ENCODE measurements at places on chromosomes 6 and 20.

GRCh38 chr6:105929626-105930025, 156.5 kb upstream of the PRDM1 start:
- no peak for DNase-seq

DNA sequence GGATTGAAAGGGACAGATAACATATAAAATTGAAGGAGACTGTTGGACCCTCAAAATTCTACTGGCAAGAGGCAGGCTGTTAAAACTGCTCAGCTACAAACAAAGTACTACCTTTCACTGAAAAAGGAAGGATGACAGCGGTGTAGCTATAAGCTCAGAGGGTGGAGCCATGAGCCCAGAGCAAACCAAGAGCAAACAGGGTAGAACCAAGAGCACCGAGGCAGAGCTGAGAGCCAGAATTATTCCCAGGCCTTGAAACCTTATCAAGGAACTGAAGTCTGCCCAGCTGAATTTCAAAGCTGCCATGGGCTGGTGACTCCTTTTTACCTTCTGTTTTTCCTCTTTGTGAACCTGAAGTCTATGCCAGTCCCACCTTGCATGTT, 74.7 kb upstream of the SLC4A11 start:
- DNase-seq, result peak; percentile 16

DNA sequence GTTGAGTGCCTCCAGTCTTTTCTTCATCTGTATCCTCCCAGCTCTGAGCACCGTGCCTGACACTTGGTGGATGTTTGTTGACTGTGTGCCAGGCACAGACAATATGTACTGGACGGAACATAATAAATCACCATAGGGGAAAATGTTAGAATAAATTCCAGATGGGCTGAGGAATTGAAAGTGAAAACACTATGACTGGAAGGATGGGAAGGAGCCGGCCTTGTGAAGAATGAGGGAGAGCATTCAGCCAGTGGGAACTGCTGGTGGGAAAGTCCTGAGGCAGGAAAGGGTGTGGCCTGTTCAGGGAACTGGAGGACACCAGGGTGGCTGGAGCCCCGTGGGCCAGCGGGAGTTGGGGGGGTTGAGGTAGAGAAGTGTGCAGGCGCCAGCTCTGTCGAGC, 75.4 kb downstream of the MTHFD1L start:
- no peak for DNase-seq

- no peak for DNase-seq
Measured at GRCh38 chr20:60341062-60341461, 382.8 kb downstream of the CDH26 start.

- peak; percentile 63 for DNase-seq
Measured at GRCh38 chr6:79713701-79714322, 82.7 kb downstream of the SH3BGRL2 start.

DNA sequence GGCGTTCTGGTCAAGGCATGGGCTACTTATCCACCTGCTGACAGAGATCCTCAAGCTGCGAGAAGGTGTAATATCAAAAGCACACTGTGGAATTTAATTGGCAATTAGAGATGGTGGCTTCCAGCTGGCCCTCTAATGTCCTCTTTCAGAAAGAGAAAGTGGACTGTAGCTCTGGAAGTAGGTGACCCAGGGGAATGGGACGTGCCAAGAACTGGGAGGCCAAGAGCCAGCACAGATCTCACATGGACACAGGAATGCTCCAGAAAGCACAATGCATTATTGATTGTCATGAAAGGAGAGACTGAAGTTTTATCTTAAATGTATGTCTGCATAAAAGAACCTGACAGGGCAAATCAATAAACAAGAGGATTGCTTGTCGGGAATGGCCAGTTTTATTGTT, 198.6 kb upstream of the CDH4 start:
- no peak for DNase-seq

DNA sequence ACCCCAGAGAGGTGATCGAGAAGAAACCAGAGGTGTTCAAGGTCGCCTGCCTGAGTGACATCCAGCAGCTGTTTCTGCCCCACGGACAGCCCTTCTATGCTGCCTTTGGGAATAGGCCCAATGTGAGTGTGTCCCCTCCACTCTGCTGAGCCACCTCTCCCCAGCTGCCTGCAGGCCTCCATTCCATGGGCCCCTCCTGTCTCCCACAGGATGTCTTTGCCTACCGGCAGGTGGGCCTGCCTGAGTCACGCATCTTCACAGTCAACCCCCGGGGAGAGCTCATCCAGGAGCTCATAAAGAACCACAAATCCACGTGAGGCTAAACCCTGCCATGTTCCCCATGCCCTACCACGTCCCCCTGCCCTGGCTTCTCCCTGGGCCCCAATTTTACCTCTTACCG, 8.4 kb downstream of the EMILIN3 start:
- no peak for DNase-seq

- DNase-seq, result peak; percentile 81
Measured at GRCh38 chr20:46011631-46012482, 3.1 kb downstream of the MMP9 start.

DNA sequence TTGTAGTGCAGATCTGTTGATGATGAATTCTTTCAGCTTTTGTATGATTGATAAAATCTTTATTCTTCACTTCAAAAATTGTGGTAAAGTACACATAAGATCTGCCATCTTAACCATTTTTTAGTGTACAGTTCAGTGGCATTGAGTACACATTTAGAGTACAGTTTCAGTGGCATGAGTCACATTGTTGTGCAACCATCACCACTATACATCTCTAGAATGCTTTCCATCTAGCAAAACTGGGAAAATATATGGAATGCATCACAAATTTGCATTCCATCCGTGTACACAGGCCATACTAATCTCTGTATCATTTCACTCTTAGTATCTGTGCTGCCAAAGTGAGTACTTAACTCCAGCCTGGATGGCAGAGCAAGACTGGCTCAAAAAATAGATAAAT, 28.7 kb downstream of the SIRPD start:
- DNase-seq, result no peak

GRCh38 chr6:53014744-53015143, 19.7 kb upstream of the GSTA4 start:
- DNase-seq, result no peak

DNA sequence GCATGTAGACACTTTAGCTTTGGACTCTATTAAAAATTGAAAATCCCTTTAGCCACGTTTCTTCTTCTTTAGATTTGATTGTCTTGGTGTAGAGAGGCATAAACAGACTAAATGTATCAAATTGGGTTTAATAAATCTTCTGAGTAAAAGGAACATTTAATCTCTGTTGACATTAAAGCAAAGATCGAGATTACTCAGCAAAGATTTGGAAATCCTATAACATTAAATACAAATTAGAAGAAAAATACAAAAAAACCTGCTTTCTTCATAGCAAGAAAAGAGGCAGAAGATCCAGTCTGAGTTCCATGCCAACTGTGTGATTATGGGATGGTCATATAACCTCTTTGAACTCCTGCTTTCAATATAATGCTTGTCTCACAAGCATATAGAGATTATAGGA, 172.3 kb downstream of the GJA1 start:
- no peak for DNase-seq

DNA sequence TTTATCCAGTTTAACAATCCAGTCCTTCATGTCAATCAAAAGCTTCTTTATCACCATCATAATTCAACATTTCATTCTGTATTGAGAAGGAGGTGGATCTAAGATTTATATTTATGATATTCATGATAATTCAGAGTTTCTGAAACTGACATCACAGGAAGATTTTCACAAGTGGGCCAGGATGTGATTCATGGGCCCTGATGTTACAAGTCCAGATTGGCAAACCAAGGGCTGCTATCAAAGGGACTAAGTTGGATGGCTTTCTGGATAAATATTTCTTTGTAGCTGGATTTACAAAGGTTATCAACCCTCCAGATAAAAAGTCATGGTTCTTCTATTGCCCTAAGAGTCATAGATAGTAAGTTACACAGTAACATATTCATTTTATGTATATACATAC, 866.5 kb downstream of the KIF16B start:
- no peak for DNase-seq

DNA sequence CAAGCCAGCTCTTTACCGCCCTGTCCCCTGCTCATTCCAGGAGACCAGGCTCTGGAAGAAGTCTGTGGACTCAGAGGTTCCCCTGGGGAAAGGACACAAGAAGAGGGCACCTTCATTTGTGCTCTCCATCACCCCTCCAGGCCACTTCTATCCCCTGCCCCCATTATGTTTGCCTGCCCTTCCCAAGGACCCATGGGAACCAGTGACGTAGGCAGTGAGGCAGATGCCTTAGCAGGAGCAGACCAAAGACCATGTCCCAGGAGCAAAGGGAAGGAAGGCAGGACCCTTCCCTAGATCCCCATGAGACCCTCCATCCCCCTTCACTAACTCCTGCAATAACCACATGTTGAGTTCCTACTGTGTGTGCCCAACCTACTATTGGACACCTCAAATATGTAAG, 94.4 kb downstream of the MDGA1 start:
- DNase-seq, result no peak

DNA sequence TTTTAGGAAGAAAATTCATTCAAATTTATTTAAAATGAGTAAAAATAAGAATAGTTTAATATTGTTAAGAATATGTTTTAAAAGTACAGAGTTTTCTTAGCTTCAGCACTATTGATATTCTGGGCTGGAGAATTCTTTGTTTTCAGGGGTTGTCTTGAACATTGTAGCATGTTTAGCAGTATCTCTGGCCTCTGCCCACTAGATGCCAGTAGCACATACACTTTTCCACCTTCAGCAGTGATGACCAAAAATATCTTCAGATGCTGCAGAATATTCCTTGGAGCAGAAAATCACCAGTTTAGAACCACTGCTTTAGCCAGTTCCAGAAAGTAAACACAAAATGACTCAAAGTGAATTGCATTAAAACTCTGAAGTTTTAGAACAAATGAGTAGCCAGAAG, 19.4 kb upstream of the SDHAF4 start:
- DNase-seq, result no peak

DNA sequence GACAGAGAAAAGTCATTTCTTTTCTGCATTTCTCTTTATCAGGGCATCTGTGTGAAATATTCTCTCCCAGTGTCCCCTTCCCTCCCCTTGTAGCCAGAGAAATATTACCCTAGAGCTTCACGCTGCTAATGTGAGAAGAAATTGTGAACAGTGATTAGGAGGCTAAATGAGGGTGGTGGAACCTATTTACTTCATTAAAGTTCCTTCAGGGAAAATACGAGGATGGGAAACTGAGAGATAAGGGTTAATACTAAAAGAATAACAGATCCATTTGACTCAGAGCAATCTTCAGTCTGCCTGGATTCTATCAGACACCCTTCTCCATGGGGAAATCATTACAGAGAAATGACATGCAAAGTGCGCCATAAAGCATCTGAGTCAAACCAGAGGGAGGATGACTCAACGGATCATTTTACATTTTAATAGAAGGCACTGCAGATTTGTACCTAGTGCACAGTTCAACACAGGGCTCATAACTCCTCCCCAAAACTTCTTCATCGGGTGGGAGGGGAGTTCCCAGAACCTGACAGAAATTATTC, 131.3 kb downstream of the GJA10 start:
- no peak for DNase-seq

DNA sequence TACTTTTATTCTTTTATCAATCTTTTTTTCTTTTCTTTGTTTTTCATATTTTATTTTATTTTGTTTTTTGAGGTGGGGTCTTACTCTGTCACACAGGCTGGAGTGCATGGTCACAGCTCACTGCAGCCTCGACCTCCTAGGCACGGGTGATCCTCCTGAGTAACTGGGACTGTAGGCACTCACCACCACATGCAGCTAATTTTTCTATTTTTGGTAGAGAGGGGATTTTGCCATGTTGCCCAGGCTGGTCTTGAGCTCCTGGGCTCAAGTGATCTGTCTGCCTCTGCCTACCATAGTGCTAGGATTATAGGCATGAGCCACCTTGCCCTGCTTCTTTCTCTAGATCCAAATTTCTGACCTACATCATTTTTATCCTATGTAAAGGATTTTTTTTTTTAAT, 153.2 kb downstream of the CDKAL1 start:
- no peak for DNase-seq
